ENCODE measurements at places on chromosomes 1 and 21.

DNA sequence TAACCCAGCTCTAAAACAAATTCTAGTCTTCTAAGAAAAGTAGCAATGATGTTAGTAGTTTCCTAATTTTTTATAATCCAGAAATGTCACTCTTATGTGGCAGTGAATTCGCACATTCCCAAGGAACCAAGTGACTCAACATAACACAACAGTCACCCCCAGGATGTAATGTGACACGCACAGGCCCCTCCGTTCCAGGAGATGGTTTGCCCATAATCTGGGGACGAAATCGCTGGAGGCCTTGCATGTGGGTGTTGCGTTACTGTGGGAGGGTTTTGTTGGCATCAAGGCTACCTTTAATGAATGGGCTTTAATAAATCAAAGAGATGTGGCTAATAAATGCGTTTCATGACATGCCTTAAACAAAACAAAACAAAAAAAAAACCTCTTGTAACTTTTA is 50.9 kb downstream of the EVA1C start:
- peak; percentile 68 for DNase-seq

DNA sequence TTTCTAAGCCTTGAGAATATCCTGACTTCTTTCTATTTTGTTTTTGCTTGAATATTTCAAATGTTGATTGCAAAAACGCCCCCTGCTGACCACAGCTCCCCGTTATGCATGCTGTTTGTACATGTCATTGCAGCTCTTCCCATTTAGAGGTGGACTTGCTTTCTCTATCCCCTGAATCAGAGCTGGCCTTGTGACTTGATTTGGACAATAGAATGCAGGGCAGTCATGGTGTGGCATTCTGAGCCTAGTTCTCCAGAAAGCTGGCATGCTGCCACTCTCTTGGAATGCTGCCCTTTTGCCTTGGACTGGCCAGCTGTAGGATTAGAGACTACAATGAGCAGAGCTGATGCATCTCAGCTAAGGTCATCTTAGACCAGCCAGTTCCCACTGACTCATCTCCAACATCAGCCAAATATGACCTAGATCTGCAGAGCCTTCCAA is 1561.5 kb downstream of the MRPL39 start:
- DNase-seq, result peak; percentile 92

GRCh38 chr1:107793896-107794453 is 171.0 kb downstream of the VAV3 start:
- no peak for DNase-seq

- peak; percentile 89 for DNase-seq
These were observed 68.3 kb downstream of the ADARB1 start for GRCh38 chr21:45142469-45143308.

DNA sequence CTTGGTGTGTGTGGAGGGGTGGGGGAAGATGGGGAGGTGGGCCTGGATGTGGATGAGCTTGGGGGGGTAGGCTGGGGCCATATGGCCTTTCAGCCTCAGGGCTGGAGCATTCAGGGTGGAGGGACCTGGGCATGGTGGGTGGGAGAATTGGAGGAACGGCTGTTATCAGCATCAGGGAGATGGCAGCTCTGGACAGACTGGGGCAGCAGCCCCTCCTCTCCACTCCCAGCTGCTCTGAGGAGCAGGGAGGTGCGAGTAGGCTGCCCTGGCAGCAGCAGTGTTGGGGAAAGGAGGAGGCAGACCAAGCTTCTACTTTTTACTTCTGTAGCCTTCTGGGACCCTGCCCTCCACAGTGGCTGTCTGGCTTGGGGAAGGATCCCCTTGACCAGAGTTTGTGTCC is 10.2 kb downstream of the PPFIA4 start:
- no peak for DNase-seq

GRCh38 chr1:200154069-200154767 is 126.7 kb downstream of the NR5A2 start:
- DNase-seq, result peak; percentile 36

DNA sequence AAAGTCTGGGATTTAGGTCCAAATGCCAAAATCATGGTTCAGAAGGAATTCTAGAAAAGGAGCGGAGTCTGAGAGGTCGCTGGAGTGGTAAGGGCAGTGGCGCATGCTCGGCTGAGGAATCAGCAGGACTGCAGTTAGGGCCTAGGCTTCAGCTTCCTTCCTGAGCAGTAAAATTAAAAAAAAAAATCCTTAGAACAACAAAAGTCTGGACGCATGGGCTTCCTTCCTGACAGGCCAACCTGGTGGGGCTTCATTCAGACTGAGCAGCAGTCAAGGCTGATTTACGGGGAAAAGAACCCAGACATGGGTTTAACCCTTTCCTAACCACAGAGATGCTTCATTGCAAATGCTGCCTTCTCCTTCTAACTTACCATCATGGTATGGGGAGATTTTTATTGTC is 17.1 kb downstream of the RNF220 start:
- no peak for DNase-seq

DNA sequence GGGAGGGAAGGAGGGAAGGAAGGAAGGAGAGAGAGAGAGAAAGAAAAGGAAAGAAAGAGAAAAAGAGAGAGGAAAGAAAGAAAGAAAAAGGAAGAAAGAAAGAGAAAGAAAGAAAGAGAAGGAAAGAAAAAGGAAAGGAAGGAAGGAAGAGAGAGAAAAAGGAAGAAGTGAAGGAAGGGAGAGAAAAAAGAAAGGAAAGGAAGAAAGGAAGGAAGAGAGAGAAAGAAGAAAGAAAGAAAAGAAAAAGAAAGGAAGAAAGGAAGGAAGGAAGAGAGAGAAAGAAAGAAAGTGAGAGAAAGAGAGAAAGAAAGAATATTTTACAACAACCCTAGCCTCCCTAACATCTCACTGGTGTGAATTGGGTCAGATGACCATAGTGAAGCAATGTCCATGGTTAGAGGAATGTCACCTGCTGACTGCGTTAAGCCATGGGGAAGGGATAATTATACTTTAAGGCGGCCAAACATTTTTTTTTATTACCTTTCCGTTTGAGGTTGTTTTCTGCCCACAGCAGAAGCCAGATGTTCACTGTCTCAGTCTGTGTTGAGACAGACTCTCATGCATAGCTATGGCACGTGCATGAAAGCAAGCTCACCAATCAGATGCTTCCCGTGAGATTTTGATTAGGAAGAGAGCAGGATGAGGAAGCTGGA is 76.4 kb downstream of the SNRPE start:
- DNase-seq, result no peak
